ENCODE measurements at places on chromosomes 7 and 10.

- DNase-seq = no peak
Observed at GRCh38 chr10:85311613-85312337, 983.4 kb downstream of the CCSER2 start.

GRCh38 chr7:27522566-27522965 is 140.1 kb downstream of the HIBADH start:
- no peak for DNase-seq

DNA sequence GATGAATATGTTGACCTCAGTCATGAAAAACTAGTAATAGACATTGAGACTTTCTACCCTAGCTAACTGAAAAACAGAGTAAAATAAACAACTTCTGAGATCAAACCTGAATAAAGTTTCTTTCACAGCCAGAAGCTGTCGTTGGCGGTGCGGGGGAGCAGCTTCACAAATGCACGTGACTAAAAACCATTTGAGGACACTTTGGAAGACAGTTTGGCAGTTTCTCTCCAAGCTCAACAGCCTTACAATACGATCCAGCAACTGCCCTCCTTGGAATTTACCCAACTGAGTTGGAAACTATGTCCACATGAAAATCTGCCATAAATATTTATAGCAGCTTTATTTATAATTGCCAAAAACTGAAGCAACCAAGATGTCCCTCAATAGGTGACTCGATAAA is 63.1 kb downstream of the CYTH3 start:
- no peak for DNase-seq

DNA sequence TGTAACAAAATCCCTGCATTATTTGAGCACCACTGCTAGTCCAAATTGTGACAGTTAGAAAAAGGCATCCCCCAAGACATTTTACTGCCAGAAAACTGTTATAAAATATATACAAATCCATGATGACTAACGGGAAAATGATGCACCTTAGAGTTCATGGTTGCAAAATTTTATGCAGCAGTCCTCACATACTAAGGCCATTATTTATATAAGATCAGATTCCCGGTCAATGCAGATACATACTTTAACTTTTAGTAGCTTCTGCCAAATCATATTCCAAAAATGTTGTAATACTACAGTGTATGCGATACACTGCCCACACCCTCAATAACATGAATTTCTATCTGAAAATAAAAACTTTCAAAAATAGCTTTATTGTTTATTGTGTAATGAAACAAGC is 239.9 kb upstream of the ZNF32 start:
- DNase-seq = no peak

DNA sequence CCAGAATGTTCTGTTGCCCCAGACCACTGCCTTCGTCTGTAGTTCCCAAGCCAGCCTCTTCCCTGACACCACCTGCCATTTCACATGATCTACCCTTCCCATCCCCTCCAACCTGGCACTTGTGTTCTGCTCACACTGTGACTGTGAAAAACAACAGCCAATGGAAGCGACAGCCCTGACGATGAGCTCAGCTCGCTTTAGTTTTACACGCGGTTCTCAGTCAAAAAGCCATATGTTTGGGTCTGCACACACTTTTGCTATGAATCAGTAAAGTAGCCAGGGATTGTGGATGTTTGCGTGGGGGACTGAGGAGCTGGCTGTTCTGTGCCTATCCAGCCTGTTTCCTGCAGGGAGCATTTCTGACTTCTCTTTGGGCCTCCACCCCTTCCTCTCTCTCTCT is 282.7 kb downstream of the WDR11 start:
- DNase-seq = no peak

DNA sequence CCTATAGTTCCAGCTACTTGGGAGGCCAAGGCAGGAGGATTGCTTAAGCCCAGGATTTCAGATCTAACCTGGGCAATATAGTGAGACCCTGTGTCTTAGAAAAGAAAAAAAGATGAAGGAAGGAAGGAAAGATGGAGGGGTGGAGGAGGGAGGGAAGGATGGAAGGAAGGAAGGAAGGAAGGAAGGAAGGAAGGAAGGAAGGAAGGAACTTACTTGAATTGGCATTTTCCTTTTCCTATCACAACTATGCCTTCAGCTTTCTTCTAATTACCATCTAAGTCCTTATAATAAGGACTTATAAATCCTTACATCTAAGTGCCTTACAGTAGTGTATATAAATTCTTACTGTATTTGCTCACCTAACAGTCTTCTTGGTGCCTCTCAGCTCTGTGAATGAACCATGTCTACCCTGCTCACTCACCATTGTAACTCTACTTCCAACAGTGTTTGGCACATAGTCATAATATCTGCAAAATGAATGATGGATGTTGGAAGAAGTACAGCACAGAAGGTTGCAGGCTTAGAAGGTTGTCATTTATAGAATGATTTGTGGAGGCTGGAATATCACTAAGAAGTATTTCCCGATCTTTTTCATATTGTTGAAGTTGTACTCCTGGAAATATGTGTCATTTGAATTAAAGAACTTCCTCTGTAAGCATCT is 125.5 kb downstream of the KIAA1217 start:
- no peak for DNase-seq

- DNase-seq = no peak
Observed at GRCh38 chr10:97196223-97197029, 10.7 kb upstream of the SLIT1 start.

DNA sequence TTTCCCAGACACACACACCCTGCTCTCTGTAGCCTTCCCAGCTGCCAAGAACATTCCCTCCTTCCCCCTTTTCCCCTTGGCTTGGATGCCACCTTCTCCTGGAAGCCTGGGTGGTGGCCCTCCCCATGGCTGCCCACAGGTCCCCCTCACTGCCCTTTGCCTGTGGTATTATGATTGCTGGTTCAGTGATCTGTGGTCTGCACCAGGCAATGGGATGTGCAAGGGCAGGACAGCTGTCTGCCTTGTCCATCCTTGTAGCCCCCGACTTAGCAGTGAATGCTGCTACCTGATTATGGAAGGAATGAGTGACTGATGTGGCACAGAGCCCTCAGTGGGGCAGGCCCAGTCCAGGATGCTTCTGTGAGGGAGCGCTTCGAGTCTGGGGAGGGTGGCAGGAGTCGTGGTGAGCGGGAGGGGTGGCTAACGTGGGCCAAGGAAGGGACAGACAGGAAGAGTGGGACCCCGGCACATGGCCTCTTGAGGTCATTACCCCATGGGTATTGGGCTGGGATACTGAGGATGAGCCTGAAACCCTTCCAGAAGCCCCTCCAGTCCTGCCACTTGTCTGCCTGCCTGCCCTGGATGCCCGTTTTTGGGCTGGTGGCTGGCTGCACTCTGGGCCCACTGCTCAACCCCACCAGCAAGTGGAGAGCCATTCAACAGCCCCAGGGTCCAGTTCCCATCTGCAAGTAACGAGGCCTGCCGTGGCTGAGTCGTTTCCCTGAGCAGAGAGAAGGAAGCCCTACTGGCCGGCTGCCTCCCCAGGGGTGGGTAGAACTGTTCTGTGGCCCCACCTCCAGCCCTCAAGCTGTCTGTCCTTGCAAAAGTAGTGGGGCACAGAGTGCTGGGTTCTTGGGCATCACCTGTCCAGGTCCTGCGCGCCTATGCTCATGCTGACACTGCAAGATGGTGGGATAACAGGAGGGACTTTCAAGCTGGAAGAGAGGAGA is 8.8 kb downstream of the CHST3 start:
- DNase-seq = no peak

DNA sequence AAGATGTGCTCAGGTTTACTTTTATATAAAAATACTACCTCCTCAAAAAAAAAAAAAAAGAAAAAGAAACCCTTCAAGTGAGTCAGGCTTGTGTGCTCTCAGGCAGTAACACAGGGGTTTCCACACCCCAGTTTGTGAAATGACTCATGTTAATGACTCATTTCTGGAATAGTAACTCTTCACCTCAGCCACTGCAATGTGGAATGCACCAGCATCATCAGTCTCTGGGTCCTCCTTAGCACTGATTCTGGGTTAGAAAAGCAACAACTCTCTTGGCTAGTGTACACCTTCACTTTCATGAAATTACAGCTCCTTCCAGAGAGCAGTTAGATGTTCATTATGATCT is 110.6 kb downstream of the EMX2 start:
- no peak for DNase-seq

GRCh38 chr7:125193263-125193662 is 263.6 kb upstream of the POT1 start:
- no peak for DNase-seq
